ENCODE measurements at places on chromosomes 7 and 10. TPM values are rescaled to one million over a fixed set of nuclear protein-coding genes. Genes with fewer than 3 reads are reported as not detected.

GRCh38 chr7:141304291-141304690 is 230.4 kb downstream of the TMEM178B start:
- DNase-seq: no peak

The ITGA8 gene
- total RNA-seq: 19.2 TPM

- no peak for DNase-seq
These were observed 58.4 kb downstream of the VOPP1 start for GRCh38 chr7:55513868-55514267.

GRCh38 chr10:20105236-20105635 is 289.0 kb downstream of the PLXDC2 start:
- no peak for DNase-seq

The CDH23 gene
- 2.5 TPM for total RNA-seq

The LIPJ gene
- total RNA-seq: 0.47 TPM

GRCh38 chr7:117072620-117073118 is 119.4 kb downstream of the ST7 start:
- no peak for DNase-seq

GRCh38 chr7:43041724-43042123 is 70.7 kb upstream of the HECW1 start:
- no peak for DNase-seq

The ZEB1 gene
- total RNA-seq: 20.0 TPM

DNA sequence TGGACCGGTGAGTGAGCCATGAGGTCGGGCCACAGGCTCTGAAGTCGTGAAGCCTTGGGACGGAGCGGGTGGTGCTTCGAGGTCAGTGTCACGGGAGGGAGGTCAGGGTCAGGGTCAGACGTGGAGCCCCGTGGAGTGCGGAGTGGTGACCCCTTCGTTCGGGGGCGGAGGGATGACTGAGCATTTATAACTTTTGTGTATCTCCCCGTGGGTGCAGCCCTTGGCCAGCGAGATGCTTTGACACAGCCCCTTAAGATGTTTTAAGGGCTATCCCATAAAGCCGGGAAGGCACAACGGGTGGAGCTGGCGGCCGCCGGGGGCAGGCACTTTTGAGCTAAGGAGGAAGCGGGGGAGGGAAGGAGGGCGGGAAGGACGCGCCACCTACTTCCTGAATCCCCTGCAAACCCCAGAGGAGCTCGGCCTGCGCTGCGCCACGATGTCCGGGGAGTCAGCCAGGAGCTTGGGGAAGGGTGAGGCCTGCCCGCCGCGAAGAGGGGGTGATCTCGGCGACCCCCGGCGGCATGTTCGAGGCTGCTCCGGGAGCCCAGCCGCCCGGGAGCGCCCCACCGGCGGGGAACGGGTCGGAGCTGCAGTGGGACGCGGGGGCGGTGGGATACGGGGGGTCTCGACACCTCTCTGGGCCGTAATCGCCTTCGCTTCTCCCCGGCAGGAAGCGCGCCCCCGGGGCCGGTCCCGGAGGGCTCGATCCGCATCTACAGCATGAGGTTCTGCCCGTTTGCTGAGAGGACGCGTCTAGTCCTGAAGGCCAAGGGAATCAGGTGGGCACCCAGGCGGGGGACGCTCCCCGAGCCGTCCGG is at the start of gene GSTO1:
Gene GSTO1, plus strand, starts transcription at position 400 of the 818 bp plus-strand sequence. Its CDS starts 37 bp downstream, at position 437.
- DNase-seq: no peak

- no peak for DNase-seq
These were observed 582.2 kb downstream of the SORCS1 start for GRCh38 chr10:106582291-106582690.

The GNGT1 gene
- total RNA-seq: not detected

DNA sequence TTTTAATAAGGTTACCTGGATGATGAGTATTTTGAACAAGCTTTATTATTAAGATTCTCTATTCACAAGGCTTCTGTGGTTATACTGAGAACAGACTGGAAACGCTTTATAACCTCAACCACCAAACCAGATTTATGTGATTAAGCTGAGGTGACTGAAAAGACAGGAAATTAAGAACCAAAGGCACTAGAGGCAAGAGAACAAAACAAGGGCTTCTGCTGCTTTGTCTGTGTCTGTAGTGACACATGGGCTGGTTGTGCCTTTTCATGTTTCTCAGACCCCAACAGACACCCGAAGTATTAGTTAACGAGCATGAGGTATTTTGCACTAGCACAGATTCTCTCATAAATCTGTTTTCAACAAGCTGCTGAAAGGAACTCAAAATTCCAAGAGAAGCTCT is 64.4 kb downstream of the RAPGEF5 start:
- DNase-seq: no peak

The OPN4 gene
- total RNA-seq: not detected

DNA sequence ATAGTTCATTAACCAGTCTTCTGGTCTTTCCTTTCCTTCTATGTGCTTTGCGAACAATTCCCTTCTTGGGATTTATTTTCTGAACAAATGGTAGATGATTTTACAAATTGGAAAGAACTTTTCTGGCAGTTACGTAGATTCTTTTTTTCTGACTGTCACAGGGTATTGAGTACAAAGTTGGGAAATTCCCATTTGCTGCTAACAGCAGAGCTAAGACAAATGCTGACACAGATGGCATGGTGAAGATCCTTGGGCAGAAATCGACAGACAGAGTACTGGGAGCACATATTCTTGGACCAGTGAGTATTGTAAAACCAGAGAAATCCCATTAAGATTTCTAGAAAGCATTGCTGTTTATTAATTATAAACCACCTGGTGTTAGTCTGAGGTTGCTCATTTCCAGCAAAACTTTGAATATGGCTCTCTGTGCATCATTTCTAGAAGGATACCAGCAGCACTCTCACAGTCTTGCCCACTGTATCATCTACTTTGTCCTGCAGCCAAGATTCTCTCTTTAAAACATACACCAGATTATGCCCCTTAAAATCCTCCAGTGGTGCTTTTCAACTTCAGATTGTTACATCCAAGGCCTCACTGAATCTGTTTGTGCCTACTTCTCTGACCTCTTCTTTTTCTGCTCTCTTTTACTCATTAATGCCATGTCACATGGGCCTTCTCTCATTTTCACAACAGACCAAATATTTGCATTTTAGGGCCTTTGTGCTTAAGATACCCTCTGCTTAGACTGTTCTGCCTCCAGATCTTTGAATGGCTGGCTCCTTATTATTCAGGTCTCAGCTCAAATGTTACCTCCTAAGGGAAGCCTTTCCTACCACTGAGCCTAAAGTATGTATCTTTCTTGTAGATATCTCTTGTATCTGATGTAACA is 27.0 kb downstream of the DLD start:
- DNase-seq: no peak

DNA sequence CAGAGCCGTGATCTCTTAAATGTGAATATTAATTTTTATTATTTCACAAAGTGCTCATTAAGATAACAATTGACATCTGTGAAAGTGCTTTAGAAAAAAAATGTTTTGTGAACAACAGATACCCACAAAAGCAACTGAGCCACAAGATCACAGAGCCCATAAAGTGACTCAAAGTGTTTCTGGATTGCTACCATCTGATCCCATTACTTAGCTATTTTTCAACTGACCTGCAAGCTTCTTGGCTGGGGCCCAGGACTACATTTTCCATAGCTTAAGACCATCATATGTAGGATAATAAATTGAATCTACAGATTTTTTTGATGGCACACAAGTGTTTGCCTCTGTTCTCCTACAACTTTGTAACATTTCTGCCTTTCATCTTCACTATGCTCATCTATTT is 674.4 kb downstream of the PHTF2 start:
- DNase-seq: no peak

The AGBL3 gene
- total RNA-seq: 3.7 TPM

Data from mesothelial cell of epicardium (in vitro differentiated cells).